ENCODE measurements at places on chromosomes 2 and 18.

GRCh38 chr2:235685024-235685721 is 191.3 kb downstream of the AGAP1 start:
- DNase-seq, result no peak

- DNase-seq, result no peak
Observed at GRCh38 chr2:71070294-71071093, 2.0 kb downstream of the NAGK start.

DNA sequence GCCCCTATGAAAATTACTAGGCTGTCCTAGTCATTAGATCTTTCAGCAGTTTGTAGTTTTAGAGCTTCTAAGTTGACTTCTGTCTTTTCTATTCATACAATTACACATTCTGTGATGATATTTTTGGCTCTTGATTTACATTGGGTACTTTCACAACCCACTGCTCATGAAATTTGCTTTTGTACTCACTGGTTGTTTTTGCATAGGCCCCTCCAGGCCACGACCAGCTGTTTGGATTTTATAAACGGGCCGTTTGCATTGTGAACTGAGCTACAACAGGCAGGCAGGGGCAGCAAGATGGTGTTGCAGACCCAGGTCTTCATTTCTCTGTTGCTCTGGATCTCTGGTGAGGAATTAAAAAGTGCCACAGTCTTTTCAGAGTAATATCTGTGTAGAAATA is 193.8 kb downstream of the RPIA start:
- no peak for DNase-seq

GRCh38 chr2:231409776-231410175 is 14.3 kb downstream of the B3GNT7 start:
- DNase-seq, result no peak

DNA sequence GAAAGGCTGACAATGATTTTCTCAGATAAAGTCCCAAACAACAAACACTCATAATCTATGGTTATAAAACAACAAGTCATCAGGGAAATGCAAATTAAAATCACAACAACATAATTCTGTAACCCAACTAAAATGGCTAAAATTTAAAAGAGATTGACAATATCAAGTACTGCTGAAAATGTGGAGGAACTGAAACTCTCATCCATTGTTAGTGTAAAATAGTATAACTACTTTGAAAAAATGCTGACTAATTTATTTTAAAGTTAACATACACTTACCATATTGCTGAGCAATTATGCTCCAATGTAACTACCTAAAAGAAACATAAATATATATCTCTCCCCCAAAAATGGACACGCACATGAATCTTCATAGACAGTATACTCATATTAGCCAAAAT is 245.9 kb upstream of the SPOPL start:
- no peak for DNase-seq

GRCh38 chr2:200305797-200306195 is 697 bp upstream of the SPATS2L start:
- DNase-seq, result no peak

DNA sequence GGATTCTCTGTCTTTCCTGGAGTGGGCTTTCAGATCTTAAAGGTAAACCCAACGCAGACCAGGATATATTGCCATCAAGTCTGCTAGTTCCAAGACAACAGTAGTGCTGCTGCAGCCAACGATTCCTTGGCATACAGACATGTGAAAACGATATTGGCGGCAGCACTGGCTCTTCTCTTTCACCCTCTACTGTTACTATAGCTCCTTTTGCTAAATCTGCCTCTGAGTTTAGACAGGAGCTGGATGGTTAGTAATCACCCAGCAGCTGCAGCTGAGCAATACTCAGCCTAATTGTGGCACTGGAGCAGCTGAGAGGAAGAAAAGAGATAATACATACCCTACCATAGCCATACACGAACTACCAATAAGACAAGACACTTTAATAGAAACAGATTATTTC is 4.0 kb downstream of the YES1 start:
- DNase-seq, result no peak

DNA sequence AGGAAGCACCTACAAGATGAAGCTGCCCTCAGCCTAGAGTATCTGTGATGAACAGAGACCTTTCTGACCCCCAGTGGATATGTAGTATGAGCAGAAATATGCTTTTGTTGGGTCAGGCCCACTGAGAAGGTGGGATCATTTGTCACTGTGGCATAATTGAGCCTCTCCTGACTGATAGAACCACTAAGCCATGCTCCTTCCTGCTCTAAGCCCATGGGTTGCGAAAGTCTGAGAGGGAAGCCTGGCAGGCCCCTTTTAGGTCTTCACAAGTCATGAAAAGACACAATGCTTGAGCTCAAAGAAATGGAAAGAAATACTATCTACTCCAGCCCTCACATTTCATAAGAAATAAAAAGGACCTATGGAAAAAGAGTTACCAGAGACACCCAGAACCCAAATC is 127.7 kb downstream of the TNS1 start:
- DNase-seq, result no peak

- DNase-seq, result no peak
Observed at GRCh38 chr2:144990661-144991060, 470.7 kb upstream of the ZEB2 start.

- DNase-seq, result no peak
Observed at GRCh38 chr2:3703757-3704355, 481 bp downstream of the DCDC2C start.

DNA sequence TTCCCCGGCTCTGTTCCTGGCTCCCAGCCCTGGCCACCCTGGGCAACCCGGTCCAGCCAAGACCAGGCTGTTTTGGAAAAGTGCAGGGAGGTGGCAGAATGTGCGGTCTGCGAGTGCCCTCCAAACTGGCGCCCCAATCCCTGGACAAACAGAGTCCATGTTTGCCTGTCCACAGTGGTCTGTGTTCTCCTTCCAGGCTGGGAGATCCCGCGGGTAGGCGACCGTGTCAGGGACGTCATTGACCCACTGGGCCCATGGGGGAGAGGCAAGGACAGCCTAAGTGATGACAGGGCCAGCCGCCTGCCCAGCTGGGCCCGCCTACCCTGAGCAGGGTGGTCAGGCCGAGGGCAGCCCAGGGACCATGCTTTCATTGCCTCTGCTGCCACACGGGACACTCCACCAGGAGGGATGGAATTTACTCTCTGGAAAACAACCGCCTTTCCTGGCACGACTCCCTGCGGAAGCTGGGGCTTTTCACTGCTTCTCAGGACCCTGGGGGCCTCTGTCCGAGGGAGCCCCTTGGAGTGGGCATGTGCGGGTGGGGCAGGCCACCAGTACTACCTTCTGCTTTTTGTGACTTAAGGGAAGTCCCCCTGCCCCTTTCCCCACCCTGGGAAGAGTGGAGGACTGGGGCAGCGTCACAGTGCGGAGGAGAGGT is 20.1 kb downstream of the CYP26B1 start:
- no peak for DNase-seq

- no peak for DNase-seq
Observed at GRCh38 chr2:107597507-107597906, 229.2 kb upstream of the RGPD4 start.

DNA sequence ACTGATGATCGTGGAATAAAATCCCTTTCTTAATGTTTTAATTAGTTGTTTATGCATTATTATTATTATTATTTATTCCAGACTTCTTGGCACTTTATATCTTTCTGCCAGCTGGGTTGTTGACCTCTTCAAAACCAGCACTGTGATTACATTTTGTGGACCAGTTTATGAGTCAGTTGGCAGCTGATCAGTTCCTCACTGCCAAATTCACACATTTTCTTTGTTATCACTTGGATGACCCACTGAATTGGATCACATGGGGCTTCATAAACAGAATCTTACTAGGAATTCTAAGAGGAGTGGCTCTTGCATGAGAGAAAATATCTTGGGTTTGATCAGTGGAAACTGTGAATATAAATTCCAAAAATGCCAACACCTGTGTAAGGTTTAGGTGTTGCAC is 321.8 kb upstream of the SPRED2 start:
- no peak for DNase-seq

- DNase-seq, result no peak
Observed at GRCh38 chr2:11675423-11676112, 5.6 kb upstream of the NTSR2 start.

GRCh38 chr2:230996661-230997060 is 740 bp downstream of the SPATA3 start:
- DNase-seq, result no peak
